Fibroblast of lung (primary cell): ENCODE measurements at places on chromosomes 1 and 21.

DNA sequence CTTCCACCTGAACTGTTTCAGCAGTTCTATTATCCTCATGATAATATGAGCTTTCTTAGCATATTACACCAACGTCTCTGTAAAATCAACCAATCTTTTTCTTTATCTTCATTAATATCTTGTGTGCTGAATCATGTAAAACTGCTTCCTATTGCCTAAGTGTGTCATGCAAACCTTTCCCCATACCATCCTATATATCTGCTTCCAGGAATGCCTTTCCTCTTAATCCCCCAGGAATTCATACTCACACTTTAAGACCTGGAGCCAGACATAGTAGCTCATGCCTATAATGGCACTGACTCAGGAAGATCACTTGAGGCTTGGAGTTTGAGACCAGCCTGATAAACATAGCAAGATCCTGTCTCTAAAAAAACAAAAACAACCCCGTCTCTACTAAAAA, 183.9 kb downstream of the NRIP1 start:
- DNase-seq = peak; percentile 84

GRCh38 chr21:27292783-27293182, 325.9 kb upstream of the ADAMTS5 start:
- DNase-seq = no peak

DNA sequence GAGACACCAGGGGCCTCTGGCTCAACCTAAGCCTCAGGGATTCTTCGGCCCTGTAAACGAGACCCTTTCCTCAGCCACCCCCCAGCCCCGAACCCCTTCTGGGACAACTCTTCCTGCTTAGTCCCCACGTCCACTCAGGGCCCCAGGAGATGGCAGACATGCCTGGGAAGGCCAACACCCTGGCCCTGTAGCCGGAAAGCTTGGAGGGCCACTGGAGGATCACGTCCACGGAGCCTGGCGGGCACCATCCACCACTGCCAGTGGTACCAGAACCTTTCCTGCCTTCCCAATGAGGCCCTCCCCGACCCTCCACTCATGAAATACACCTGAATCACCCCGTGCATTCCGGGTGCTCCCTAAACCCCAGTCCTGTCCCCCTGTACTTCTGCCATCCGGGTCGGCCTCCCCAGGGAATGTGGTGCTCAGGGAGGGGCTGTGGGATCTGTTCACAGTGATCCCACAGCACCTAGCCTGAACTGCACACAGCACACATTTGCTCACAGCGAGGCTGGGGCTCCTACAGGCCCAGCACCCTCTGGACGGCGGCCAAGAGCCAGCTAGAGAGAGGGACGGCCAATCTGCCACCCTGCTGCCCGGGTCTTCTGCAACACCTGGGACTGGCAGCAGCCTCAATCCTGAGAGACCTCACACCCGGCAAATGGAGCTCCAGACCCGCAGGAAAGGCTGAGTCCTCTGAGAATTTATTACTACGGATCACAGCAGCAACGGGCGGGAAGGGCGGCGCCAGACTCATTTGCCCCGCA, 1.8 kb downstream of the AURKAIP1 start:
- DNase-seq = no peak

GRCh38 chr1:183553764-183554163, 36.5 kb downstream of the NCF2 start:
- DNase-seq = no peak

- peak; percentile 25 for DNase-seq
Observed at GRCh38 chr1:206816390-206817287, 44.3 kb upstream of the IL10 start.

DNA sequence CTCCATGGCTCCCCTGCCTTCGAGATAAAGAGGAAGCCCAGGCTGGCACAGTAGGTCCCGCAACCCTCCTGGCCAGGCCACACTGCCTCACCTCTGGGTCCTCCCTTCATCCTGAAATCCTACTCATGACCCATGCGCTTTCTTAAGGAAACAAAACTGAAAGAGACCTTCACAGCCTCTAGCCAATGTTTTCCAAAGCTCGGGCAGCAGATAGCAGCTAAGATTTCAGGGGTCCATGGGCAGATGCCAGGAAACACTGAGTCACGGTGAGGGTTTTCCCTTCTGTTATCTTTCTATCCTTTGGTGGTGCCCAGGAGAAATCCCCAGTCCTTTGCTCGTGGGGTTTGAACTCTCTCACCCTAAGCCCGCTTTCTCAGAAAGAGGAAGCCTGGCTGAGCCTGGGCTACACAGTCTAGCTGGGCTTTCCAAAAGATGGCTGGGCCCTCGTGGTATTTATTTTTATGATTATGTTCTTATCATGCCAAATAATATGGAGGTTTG, 26.6 kb downstream of the TTC39A start:
- DNase-seq = no peak

- DNase-seq = no peak
Observed at GRCh38 chr1:165060285-165060793, 296.2 kb downstream of the LMX1A start.

- DNase-seq = no peak
Observed at GRCh38 chr1:205020466-205020865, 22.5 kb upstream of the CNTN2 start.

DNA sequence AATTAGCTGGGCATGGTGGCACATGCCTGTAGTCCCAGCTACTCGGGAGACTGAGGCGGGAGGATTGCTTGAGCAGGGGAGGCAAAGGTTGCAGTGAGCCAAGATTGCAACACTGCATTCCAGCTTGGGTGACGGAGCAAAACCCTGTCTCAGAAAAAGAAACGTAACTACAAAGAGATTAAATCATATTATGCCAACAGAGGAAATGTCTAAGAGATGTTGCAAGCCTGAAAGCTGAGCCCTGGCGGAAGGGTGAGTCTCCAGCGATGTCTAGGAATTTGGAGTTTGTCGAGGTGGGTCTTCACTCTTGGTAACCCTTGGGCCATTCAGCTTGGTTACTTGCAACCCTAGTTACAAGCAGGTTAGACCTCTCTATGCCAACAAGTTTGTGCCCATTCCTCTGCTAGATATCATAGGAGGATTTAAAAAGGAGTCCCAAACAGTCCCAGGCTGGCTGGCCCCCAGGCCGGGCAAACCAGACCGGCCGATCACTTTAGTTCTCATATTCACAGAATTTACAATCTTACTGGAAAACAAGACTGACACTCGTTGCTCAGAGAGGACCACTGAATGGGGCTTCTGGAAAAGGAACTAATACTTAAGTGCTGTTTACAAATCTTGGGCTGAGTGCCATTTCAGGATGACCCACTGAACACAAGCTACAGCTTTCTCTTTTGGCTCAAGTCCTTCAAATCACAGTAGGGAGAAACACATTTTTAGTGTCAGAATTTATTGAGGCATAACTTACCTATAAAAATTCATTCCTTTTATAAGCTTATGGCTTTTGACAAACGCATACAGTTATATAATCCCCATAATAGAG, 27.1 kb downstream of the SLC30A1 start:
- DNase-seq = peak; percentile 84

DNA sequence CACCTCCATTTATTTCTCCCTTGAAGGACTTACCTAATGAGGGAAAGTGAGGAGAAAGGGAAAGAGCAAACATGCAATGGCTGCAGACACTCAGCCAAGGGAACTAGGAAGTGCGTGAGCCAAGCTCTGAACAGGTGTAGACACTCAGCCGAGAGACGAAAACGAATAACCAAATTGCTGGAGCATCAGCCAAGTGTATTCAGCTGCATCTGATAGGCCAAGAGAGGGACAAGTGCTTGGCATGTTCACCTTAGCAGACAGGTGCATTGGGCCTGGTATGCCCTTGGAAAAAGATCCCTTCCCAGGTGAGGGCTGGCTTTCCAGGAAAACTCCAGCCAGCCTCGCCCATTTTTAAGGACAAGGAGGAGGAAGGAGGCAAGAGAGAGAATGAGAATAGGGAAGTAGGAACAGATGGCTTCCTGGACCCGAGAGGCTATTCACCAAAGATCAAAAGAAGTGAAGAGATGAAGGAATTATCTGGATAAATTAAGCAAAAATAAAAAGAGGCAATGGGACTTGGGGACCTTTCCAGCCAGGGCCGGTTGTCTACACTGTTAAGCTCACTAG, 184.7 kb downstream of the TOMM20 start:
- no peak for DNase-seq

DNA sequence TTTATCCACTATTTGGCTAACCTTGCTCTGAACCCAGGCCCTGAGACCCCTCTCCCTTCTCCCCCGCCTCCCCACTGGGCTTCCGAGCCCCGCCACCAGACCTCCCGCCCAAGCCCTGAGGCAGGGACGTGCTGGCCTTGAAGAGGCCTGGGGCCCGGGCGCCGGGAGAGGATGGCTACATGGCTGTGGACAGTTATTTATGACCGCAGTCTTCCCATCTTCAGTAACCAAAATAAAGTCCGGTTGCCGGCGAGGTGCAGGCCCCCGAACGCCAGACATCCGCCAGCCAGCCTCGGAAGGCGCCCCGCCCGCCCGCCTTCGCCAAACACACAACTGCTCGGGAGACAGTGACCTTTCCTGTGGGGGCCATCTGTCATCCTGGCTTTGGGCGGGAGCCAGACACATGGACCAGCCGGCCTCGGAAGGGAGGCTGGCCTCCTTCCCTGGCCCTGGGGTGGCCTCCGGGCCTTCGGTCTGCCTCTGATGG, 69.0 kb downstream of the DHRS3 start:
- DNase-seq = peak; percentile 22

DNA sequence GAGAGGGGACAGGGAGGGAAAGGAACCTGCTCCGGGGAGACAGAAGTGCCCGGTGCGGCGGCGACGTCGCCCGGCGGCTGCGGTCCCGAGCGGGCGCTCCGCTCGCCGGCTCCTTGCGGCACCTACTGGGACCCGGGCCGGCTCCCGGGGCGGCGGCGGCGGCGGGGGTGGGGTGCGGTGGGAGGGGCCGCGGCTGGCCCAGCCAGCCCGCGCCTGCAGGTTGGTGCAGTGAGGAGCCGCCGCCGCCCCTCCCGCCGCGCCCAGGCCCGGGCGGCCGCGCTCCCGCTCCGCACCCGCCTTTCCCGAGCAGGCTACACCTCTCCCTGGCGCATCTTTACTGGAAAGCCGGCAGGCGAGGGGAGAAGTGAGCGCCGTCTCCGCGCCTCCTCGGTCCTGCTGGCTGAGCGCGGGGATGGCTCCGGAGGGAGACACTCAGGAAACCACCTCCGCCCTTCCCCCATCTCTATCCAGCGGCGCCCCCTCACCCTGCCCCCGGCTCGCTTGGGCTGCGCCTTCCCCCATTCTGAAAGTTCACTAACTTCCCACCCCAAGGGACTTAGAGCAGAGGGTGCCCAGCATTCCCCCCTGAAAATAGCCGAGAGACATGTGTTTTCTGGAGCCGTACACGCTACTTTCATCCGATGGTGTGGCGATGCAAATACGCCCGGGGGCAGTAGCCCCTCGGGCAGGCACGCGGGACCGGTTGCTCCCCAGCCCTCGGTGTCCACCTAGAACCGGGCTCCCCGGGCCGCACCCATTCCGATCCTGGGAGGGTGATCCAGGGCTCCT, at the start of gene PLD5:
Gene PLD5, minus strand, starts transcription at position 127 of the 789 bp plus-strand sequence.
- DNase-seq = no peak

DNA sequence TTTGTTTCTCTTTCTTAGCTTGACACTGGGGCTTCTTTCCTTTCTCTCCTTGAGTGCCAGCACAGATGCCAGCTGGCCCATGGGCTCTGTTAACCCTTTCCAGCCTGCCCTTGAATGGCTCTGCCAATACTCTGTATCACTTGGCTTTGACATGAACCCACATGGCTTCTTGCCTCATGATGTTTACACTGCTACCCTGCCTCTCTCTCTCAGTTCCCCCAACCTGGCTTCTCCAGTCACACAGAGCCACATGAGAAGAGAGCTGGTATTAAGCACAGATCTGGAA, 262.4 kb downstream of the OMA1 start:
- DNase-seq = no peak

- no peak for DNase-seq
Observed at GRCh38 chr1:175009532-175009931, 9.8 kb downstream of the CACYBP start.

- DNase-seq = no peak
Observed at GRCh38 chr1:116453481-116453880, 80.4 kb downstream of the ATP1A1 start.

- DNase-seq = no peak
Observed at GRCh38 chr1:206498685-206499084, 8.6 kb upstream of the RASSF5 start.

GRCh38 chr1:33055210-33056008, 18.7 kb upstream of the AK2 start:
- DNase-seq = peak; percentile 87

GRCh38 chr1:60949154-60949825, 133.1 kb upstream of the NFIA start:
- DNase-seq = no peak

- DNase-seq = peak; percentile 71
Observed at GRCh38 chr1:234969581-234970400, 158.8 kb downstream of the TOMM20 start.

GRCh38 chr1:156860628-156861423, at the start of gene NTRK1:
Gene NTRK1, plus strand, starts transcription at chr1:156860865. Its CDS starts 70 bp downstream, at chr1:156860935.
- peak; percentile 15 for DNase-seq

DNA sequence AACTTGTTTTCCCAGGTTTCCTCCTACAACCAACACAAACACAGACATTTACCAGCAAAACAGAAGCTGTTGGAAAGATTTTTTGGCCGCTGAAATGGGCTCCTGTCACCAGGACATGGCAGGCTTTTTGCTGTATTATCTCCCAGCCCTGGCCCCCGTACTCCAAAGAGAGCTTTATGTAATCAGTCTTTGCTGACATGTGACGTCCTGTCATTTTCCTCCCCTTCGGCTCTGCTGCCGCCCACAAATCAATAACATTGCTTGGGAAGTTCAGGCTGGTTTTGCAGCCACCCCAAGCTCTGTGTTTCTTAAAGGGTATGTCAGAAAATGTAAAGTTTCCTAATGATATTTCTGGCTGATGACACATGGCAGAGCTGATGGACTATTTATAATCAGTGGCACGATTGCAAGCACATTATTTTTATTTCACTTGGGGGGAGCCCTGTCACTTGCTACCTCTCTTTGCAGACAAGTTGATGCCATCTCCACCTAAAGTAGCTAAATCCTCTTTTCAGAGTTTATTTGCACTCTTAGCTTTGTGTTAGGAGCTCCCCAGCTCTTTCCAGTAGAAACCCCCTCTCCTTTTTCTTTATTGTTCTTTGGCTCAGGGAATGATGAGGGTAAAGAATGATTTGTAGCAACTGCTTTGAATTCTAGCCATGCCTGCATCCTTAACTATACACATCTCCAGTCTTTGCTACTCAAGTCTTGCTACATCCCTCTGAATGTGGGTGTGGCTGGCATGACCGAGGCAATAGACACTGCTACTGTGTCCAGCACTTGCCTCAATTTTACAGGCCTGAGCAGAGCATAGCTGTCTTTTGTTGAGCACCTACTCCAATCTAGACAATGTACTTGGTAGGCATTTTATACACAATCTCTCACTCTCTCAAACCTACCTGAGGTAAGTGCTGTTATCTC, 67.3 kb downstream of the ELAVL4 start:
- DNase-seq = no peak
